ENCODE measurements at places on chromosomes 6 and 20. TPM values are rescaled to one million over a fixed set of nuclear protein-coding genes. Genes with fewer than 3 reads are reported as not detected.

The NKAIN2 gene
- total RNA-seq = not detected

The SLC35D3 gene
- total RNA-seq = 0.14 TPM

The PGK2 gene
- not detected for total RNA-seq

The ENPP4 gene
- 1.1 TPM for total RNA-seq

The MAS1L gene
- total RNA-seq = not detected

Measured in placental pericyte (primary cell).